ENCODE measurements at places on chromosomes 5 and 9.

- DNase-seq: no peak
Observed at GRCh38 chr5:148653836-148654781, at the start of gene HTR4. Gene HTR4, minus strand, starts transcription at chr5:148654527. Its CDS starts 17,513 bp downstream, at chr5:148637014.

DNA sequence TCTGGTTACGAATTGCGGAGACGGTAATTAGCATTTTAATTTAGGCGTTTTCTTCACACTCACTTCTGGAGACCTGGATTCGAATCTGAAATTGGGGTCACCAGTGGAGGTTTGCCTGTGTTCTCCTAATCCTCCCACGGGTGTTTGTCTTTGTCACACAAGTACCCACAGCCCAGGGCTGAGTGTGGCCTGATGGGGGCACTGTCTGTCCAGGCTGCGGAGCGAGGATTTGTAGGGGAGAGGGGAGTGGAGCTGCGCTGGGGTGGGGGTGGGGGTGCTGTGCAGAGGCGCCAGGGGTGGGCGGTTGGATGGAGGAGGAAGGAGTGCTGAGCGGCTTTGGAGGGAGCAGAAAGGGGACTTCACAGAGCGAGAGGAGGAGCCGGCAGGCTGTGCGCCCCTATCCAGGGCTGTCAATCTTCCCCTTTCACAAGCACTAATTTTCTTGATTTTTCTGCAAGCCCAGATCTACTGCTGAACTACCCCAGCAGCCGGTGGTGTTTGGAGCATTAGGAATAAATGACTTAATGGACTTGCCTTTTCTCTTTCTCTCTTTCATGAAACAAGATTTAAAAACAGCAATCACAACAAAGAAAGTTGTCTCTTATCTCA lies 53.1 kb downstream of the TSPAN17 start:
- DNase-seq: no peak

DNA sequence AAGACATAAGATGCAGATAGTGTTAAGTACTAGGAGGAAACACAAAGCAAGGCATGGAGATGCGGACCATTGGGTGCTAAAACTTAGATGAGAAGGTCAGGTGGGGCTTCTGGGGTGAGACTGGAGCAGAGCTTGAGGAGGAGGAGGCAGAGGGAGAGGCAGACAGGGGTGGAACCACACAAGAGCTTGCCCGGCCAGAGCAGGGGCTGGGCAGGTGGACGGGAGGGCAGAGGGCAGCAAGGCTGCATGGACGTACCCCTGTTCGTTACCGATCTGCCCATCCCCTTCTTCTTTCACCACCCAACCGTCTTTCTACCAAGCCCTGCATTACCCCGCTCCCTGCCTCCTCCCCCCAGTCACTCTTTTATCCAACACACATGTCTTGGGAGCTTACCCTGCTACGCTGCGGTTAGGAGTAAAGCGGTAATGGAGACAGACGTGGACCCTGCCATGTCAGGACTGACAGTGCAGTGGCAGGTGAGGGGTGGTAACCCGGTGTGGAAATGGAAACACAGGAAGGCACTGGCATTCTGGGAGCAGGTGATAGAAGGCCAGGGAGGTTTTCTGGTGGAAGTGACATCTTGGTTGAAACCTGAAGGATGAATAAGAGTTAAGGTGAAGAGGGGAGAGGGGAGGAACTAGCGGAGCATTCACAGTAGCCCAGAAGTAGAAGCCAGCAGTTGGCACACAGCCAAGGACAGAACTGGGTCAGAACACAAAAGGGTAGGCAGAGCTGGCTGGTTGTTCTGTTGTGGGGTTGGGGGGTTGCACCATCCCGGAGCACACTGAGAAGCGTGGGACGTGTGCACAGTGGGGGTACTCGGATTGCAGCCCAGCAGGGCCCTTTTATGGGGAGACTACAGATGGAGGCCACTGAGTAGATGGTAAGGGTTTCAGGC lies 167.2 kb downstream of the CACNA1B start:
- no peak for DNase-seq

GRCh38 chr5:149030838-149031397 lies 31.9 kb downstream of the SH3TC2 start:
- no peak for DNase-seq

- DNase-seq: no peak
Observed at GRCh38 chr5:139930406-139930805, 112.7 kb downstream of the NRG2 start.

DNA sequence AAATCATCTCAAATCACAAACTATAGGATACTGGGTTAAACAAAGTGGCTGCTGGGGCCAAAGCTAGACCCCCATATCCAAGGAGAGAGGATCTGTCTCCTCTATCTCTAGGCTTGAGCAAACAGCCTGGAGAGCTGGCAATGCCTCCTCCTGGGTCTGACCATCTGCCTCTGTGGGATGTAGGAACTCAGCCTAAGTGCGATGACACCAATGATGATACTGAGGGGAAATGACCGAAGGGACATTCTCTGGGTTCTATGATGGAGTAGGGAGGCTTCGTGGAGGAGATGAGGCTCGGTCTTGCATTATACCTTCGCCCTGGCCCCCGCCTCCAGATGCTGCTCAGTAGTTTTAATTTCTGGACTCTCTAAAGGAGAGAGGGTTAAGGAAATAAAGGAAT lies 9.3 kb upstream of the SPATA24 start:
- peak; percentile 20 for DNase-seq

DNA sequence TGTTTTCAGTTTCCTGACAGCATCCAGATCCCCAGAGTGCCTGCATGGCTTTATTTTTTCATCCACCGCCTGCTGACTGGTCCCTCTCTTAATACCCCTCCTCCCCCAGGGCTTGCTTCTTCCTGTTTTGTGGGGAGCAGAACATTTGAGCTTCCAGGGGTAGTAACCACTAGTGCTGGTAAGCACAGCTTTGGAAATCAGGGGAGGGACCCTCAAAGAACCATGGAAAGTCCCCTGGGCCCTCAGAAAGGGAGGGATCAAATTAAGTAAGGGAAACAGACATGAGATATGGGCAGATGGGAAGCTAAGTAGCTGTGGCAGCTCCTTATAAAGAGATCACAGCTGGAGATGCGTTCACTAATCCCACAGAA lies 26.8 kb downstream of the GRIA1 start:
- DNase-seq: no peak

GRCh38 chr9:130107955-130108354 lies 54.2 kb downstream of the GPR107 start:
- DNase-seq: no peak

DNA sequence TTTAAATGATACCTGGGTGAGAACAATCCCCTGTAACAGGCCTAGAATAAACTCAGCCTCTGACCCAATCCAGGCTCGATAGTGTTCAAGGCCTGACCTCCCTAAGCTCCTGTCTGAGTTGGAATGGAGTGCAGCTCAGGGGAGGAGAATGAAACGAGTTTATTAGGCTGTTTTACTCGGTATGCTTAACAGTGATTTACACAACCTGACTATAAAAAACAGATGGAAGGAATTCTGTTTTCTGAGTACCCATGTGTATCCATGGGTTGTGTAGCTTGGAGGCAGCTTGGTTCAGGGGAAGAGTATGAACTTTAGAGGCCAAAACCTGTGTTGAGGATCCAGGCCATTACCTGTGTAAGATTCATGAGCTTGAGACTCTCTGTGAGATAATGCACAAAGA lies 67.8 kb downstream of the PCSK5 start:
- no peak for DNase-seq

DNA sequence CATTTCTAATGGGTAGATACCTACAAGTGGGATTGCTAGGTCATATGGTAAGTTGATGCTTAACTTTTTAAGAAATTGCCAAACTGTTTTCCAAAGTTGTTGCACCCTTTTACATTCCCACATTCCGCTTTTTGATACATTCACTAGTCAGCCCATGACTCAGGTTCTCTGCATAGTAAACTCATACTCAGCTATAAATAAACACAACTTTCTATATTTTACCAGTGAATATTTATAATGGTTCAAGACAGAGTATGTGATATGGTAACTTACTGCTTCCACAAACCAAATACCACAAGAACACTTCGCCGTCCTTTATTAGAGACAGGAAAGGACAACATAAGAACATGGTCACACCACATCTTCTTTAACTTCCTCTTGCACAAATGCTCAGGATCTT lies 54.0 kb downstream of the PLPP1 start:
- no peak for DNase-seq

DNA sequence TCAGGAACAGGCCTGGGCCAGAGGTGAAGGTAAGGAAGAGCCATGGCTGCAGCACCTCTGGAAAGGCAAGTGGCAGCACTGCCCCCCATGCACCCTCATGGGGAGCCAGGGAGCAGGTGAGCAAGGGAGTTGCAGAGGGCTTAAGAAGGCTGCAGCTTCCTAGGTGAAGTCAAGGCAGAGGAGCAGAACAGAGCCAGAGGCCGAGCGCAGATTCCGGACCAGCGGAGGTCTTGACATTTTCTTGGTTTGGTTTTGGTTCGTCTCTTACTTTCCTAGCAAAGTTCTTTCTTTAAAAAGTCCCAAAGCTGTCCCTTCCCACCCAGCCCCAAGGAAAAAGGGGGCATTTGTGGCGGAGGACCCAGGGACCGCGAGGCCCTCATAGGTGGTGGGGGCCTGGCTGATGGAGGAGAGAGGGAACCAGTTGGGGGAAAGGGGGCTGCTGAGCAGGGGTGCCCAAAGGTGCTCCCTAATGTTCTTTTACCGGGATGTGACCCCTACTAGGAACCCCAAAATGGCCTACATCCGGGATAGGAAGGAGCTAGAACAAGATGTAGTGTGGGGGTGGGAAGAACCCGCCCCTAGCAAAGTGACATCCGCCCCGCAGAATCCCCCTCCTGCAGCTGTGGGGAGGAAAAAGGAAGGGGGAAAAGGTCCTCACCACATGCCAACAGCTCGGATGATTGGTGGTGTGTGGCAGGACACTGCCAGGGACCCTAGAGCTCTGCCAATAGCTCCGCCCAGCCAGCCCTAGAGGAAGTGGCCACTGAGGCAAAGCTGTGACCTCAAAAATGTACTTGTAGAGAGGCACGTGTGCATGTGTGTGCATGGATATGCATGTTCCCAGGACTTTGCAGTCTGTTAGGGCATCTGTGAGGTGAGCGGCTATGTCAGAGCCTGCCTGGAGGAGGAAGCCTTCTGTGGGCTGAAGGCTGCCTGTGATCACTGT lies 914 bp upstream of the CD72 start:
- no peak for DNase-seq

- DNase-seq: no peak
Observed at GRCh38 chr5:180472269-180472668, 21.9 kb upstream of the CNOT6 start.

GRCh38 chr5:143152445-143152844 lies 251.0 kb downstream of the NR3C1 start:
- no peak for DNase-seq

GRCh38 chr9:97413462-97413861 lies 1.6 kb downstream of the TDRD7 start:
- no peak for DNase-seq

GRCh38 chr9:110886832-110887231 lies 151.4 kb downstream of the LPAR1 start:
- no peak for DNase-seq

DNA sequence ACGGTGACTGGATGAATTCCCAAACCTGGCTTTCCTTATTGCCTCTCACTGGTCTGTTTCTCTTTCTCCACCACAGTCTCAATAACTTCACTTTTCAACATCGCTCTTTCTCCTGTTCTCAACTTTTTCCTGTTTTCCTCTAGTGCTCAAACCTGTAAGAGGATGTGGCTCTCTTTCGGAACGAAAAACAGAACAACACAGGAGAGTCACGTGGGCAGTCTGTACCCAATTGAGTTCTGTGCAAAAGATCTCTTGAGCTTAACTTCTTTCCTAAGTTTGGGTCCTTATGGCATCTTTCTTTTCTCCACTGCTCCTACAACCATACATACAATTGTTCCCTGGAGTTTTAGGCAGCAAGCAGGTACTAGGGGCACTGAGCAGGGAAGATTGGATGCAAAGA lies 8.9 kb downstream of the HAVCR1 start:
- no peak for DNase-seq

Measured in NCI-H446 (cell line).